ENCODE measurements at places on chromosomes 6 and 20. TPM values are rescaled to one million over a fixed set of nuclear protein-coding genes. Genes with fewer than 3 reads are reported as not detected.

The RBPJL gene
- not detected for total RNA-seq

The PLEKHG1 gene
- 99.8 TPM for total RNA-seq

The PKIB gene
- 1.1 TPM for total RNA-seq

DNA sequence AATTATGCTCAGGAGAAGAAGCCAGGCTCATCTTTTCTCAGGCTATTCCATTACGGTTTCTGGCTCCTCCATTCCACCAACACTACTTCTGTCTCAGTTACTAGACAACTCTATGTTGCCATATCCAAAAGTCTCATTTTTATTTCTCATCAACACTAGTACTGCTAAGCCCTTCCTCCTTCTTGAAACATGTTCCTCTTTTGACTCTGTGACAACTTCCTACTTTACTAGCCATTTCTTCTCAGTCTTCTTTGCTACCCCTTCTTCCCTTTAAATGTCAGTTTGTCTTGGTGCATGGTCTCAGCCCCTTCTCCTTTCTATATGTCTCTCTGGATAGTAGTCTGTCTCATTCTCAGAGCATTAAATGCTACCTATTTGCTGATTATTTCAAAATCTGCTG lies 7.1 kb upstream of the ADGRG6 start:
- DNase-seq = no peak

DNA sequence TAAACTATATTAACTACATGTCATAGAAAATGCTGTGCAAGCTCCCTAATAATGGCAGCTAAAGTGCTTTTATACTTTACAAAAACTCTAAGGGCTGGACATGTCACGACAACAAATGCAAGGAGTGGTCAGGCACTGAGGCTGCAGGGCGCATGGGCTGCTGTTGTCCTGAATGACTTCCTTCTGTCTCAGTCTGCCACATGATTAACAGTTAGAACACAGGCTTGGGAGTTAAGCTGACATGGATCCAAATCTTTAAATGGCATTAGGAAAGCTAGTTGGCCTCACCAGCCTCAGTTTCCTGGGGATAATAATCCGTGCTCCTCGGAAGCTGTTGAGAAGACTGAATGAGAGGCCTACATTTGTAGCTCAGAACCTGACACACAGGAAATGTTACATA lies 57.4 kb downstream of the PREP start:
- no peak for DNase-seq

DNA sequence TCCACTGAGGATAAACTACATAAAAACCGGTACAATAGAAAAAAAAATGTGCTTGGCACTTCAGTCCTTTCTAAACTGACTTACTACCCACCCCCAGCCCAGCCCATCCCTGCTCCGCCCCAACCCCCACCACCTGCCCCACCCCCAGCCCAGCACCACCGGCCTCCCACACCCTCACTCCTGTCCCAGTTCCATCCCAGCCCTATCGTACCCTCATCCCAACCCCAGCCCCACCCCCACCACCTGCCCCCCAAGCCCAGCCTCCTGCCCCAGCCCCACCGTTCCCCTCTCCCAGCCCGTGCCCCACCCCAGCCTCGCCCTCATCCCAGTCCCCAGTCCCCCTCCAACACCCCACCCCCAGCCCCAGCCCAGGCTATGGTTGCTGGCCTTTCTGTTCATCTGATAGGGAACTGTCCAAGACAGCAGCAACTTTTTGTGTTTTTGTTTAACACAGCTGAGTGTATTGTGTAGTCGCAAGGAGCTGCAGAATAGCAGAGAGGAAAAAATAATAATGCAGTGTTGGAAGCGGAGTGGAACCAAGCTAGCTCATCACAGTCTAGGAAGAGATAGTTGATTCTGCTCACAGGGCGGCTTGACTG lies 61.9 kb downstream of the SASH1 start:
- no peak for DNase-seq

- DNase-seq = no peak
These were observed 16.3 kb upstream of the OR2B6 start for GRCh38 chr6:27940766-27941165.

- no peak for DNase-seq
These were observed 544 bp upstream of the TP53INP2 start for GRCh38 chr20:34703424-34704176.

- DNase-seq = no peak
These were observed 36.6 kb upstream of the CARMIL1 start for GRCh38 chr6:25242567-25242966.

- DNase-seq = no peak
These were observed 51.8 kb downstream of the CDK5RAP1 start for GRCh38 chr20:33349493-33349892.

Measured in omental fat pad (tissue), 4 donors.